ENCODE measurements at places on chromosomes 6 and 20. TPM values are rescaled to one million over a fixed set of nuclear protein-coding genes. Genes with fewer than 3 reads are reported as not detected.

- no peak for DNase-seq
- no peaks in the 10 kb centered on the region for H3K36me3 ChIP-seq
- H3K27me3 ChIP-seq, result no peaks in the 10 kb centered on the region
- no peak overlapping the region for H3K27ac ChIP-seq
- no peak overlapping the region for H3K4me3 ChIP-seq
Measured at GRCh38 chr6:40302856-40303454, 284.2 kb downstream of the LRFN2 start.

- no peak for DNase-seq
- H3K4me1 ChIP-seq, result no peaks in the 10 kb centered on the region
- no peaks in the 10 kb centered on the region for H3K36me3 ChIP-seq
- H3K4me3 ChIP-seq, result no peak overlapping the region
- no peaks in the 10 kb centered on the region for H3K27me3 ChIP-seq
Measured at GRCh38 chr20:48584391-48585060, 243.3 kb downstream of the PREX1 start.

- peaks cover 93% of the 10 kb centered on the region for H3K36me3 ChIP-seq
- H3K4me1 ChIP-seq, result no peaks in the 10 kb centered on the region
- H3K27ac ChIP-seq, result no peak overlapping the region
Measured at GRCh38 chr20:25285091-25285647, 37.3 kb downstream of the PYGB start.

GRCh38 chr6:126784161-126784790 lies 334.2 kb upstream of the RSPO3 start:
- DNase-seq, result no peak
- no peaks in the 10 kb centered on the region for H3K36me3 ChIP-seq
- no peak overlapping the region for H3K4me3 ChIP-seq
- no peak overlapping the region for H3K27ac ChIP-seq

- H3K4me3 ChIP-seq, result no peak overlapping the region
- peaks cover 6% of the 10 kb centered on the region for H3K4me1 ChIP-seq
- no peaks in the 10 kb centered on the region for H3K36me3 ChIP-seq
- H3K27me3 ChIP-seq, result no peaks in the 10 kb centered on the region
- H3K27ac ChIP-seq, result no peak overlapping the region
Measured at GRCh38 chr6:13808801-13809200, 5.6 kb downstream of the MCUR1 start.

SALL4 gene
- total RNA-seq, result not detected

DNA sequence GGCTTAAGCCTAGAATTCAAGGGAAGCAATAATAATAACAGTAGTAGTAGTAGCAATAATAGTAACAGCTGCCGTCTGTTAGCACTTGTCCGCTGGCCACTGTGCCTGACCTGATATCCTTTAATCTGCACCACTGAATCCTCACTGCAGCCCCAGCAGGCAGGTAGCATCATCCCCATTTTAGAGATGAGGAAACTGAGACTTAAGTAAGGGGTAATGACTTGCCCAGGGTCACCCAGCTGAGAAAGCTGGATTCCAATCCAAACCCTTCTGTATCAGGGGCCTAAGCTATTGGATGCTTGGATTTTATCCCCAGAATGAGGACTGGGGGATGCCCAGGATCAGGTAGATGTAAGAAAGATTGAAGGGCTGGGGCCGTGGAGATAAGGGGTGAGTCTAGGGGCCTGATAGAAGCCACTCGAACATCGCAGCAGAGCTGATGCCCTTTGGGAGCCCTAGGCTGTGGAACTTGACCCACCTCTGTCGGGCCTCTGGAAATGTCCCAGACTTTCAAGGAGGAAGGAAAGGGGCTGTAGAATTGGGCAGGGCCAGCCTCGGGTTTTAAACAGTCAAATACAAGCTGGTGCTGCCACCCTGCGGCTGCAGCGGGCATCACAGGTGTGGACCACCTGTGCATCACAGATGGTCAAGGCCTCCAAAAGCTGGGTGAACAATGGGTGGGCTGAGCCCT lies 102.1 kb upstream of the MYL9 start:
- H3K4me3 ChIP-seq, result no peak overlapping the region
- H3K27ac ChIP-seq, result no peak overlapping the region
- peak; percentile 85 for DNase-seq
- no peaks in the 10 kb centered on the region for H3K36me3 ChIP-seq

DNA sequence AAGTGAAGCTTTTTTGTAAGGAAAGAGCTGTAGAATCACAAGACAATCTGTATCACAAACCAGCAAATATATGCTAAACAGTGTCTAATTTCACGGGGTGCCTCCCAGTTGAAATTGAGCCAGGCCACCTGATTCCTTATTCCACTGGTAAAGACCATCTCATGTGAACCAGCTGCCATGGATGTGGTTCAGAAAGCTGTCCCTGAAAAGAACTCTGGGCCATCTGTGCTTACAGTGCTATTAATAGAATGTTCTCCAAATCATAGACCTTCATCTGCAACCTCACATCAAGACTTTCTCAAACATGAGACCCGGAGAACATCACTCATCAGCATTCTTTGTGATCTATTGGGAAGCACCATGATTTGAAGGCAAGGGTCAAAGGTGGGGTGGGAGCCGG lies 89.7 kb downstream of the FBXO5 start:
- no peaks in the 10 kb centered on the region for H3K36me3 ChIP-seq
- no peak overlapping the region for H3K27ac ChIP-seq
- H3K4me1 ChIP-seq, result no peaks in the 10 kb centered on the region
- no peak for DNase-seq

- no peaks in the 10 kb centered on the region for H3K4me1 ChIP-seq
- H3K27ac ChIP-seq, result peak overlapping the region; percentile 91
- H3K27me3 ChIP-seq, result no peaks in the 10 kb centered on the region
- peak overlapping the region; percentile 97 for H3K4me3 ChIP-seq
- H3K36me3 ChIP-seq, result no peaks in the 10 kb centered on the region
Measured at GRCh38 chr20:38034108-38034649, 633 bp downstream of the RPRD1B start.

SLPI gene
- total RNA-seq, result 28.0 TPM

GRCh38 chr6:141199074-141199473 lies 933.7 kb upstream of the GJE1 start:
- H3K27me3 ChIP-seq, result no peaks in the 10 kb centered on the region
- no peak for DNase-seq
- no peaks in the 10 kb centered on the region for H3K36me3 ChIP-seq
- no peaks in the 10 kb centered on the region for H3K4me1 ChIP-seq
- no peak overlapping the region for H3K4me3 ChIP-seq
- no peak overlapping the region for H3K27ac ChIP-seq

GRCh38 chr6:13012296-13012695 lies 295.7 kb downstream of the PHACTR1 start:
- H3K27me3 ChIP-seq, result no peaks in the 10 kb centered on the region
- H3K4me3 ChIP-seq, result no peak overlapping the region
- no peaks in the 10 kb centered on the region for H3K36me3 ChIP-seq
- no peak overlapping the region for H3K27ac ChIP-seq
- no peak for DNase-seq

AK9 gene
- 8.1 TPM for total RNA-seq

DNA sequence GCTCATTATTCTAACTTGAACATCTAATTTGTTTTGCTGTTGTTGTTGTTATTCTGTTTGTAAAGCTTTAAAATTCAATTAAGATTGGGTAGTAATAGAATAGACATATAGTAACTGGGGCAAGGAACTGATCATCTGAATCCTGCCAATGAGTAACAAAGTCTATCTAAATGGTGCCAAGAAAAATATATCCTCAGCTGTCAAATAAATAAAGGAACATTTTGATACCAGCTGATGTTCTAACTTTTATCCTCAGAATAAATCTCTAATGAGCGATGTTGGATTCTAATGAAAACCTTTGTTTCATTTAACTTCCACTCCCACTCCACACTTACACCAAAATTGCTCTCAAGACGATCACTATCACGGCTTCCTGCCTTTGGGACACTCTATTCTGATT lies 210.9 kb downstream of the TINAG start:
- no peaks in the 10 kb centered on the region for H3K27me3 ChIP-seq
- no peak for DNase-seq
- H3K4me3 ChIP-seq, result no peak overlapping the region

DNA sequence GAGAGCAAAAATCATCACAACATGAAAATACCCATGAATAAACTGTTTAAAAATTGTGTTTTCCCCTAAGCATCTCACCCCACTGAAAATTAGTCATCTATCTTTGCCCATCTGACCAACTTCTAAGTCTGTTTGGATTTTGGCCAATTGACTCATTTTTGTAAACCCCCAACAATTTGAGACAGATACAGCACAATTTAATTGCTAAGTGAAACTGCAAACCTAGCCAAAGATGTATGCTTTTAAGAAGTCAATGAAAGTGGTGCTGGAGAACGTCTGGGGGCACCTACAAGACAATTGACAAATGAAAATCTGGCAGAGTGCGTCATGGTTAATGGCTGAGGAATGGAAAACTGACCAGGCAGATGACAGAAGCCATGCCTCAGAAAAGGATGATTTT lies 30.9 kb upstream of the SLC24A3 start:
- no peak overlapping the region for H3K4me3 ChIP-seq
- DNase-seq, result no peak
- no peaks in the 10 kb centered on the region for H3K4me1 ChIP-seq
- no peak overlapping the region for H3K27ac ChIP-seq

SOX18 gene
- 3.4 TPM for total RNA-seq

DNA sequence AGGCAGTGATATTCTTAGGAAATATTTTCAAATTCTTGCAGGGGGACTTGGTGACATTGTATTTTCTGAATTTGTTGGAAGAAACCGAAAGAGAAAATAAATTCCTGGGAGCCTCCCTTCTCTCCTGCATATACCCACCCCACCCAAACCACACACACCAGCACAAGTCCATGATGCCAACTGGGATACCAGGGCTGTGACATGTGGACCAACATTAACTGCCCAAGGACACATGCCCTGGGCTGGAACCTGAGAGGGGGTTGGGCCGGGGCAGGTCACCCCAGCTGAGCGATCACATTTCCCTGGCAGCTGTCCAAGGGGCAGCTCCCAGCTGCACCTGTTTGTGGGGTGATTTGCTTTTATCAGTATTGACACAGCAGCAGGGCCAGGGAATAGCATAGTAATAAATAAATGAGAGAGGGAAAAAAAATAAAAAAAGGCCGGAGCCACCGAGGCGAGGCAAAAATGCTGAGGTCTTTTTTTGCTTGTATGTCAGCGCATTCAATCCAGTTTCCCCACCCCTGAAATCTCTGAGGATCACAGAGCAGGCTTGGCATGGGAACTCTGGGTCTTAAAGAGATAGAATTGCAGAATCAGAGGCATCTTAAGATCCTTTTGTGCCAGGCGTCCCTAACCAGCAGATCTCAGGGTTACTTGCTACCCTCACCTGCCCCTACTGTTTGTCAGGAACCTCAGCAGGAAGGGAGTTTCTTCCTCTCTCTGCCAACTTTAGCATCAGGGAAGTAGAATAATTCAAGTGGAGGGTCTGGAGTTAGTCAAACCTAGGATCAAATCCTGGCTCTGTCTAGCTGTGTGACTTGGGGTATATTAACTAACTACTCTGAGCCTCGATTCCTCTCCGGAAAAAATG lies 66.5 kb upstream of the PIM1 start:
- H3K27me3 ChIP-seq, result no peaks in the 10 kb centered on the region
- peak; percentile 95 for DNase-seq

NANP gene
- total RNA-seq, result 3.2 TPM

DNA sequence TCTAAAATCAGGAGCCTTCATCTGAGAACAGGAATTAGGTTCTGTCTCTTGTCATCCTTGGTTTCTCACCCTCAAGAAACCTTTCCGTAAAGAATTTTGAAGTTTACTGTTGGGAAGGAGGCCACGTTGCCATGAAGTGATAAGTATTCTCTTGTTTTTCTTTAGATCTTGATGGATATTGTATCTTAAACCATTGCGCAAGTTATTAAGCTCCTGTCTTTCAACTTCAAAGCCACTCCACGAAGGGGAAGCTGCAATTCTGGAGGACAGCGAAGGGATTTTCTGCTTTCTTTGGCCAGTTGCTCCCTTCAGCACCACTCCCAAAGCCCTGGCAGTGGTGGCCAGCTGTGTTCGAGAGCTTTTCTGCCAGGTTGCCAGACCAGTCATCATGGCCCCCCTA lies 198.1 kb upstream of the EXOC2 start:
- no peak overlapping the region for H3K4me3 ChIP-seq
- DNase-seq, result no peak
- no peaks in the 10 kb centered on the region for H3K4me1 ChIP-seq
- H3K27me3 ChIP-seq, result no peaks in the 10 kb centered on the region
- no peak overlapping the region for H3K27ac ChIP-seq

GRCh38 chr6:85678026-85678601 lies 35.4 kb upstream of the SYNCRIP start:
- peak overlapping the region; percentile 76 for H3K4me3 ChIP-seq
- no peaks in the 10 kb centered on the region for H3K36me3 ChIP-seq
- no peaks in the 10 kb centered on the region for H3K27me3 ChIP-seq
- no peaks in the 10 kb centered on the region for H3K4me1 ChIP-seq
- H3K27ac ChIP-seq, result peak overlapping the region; percentile 89
- no peak for DNase-seq

- no peaks in the 10 kb centered on the region for H3K4me1 ChIP-seq
- H3K4me3 ChIP-seq, result no peak overlapping the region
- no peak overlapping the region for H3K27ac ChIP-seq
- DNase-seq, result no peak
- no peaks in the 10 kb centered on the region for H3K27me3 ChIP-seq
- no peaks in the 10 kb centered on the region for H3K36me3 ChIP-seq
Measured at GRCh38 chr20:5181492-5181891, 54.7 kb downstream of the CDS2 start.

DNA sequence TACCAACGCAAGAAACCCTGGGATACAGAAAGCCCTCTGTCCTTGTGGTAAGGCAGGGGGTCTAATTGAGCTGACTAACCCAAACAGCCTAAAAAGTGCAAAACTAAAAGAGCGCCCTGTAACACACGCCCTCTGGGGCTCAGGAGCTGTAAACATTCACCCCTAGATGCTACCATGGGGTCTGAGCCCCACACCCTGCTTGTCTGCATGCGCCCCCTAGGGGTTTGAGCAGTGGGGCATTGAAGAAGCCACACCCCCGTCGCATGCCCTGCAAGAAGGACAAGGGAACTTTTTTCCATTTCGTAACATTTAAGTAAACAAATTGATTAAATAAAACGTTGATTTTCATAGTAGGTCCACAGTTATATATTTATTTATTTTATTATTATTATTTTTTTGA lies 616.9 kb upstream of the MAN1A1 start:
- DNase-seq, result peak; percentile 47
- no peaks in the 10 kb centered on the region for H3K4me1 ChIP-seq
- no peak overlapping the region for H3K4me3 ChIP-seq
- H3K27me3 ChIP-seq, result no peaks in the 10 kb centered on the region
- H3K36me3 ChIP-seq, result no peaks in the 10 kb centered on the region
